Heart left ventricle (tissue), 16 donors: ENCODE measurements at places on chromosomes 6 and 20. TPM values are rescaled to one million over a fixed set of nuclear protein-coding genes. Genes with fewer than 3 reads are reported as not detected.

DNA sequence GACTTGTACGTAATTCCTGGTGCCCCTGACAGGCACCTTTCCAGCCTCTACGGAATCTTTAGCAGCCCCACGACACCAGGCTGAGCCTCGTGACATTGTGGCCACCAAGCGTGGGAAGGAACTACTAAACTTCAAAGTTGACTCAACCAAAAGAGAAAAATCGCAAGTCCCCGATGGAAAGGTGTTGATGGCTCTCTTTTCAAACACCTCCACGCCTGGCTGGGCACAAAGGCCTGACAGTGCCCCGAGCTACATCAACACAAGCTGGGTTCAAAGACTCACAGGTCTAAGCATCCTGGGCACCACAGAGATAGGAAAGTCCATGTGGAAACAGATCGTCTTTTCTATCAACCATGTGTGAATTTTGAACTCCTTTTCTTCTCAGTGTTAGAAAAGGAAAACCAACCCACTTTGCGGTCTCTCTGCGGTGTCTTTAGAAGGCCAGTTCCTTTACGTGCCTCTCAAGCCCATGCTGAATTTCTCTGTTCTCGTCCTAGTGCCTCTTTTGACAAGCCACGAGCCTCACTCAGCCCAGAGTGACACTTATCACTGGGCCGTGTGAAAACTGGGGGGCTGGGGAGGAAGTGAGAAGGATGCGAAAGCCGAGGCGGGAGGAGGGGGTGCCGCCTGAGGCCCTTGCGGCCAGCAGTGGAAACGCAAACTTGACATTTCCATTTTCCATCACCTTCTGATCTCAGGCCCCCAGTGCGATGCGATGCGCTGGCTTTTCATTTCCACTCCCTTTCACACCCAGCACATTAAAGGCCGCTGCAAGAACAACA, 59.4 kb downstream of the GFOD1 start:
- peaks cover 88% of the 10 kb centered on the region for H3K4me1 ChIP-seq
- no peaks in the 10 kb centered on the region for H3K27me3 ChIP-seq
- no peak overlapping the region for H3K4me3 ChIP-seq
- DNase-seq: no peak
- no peaks in the 10 kb centered on the region for H3K36me3 ChIP-seq

DNA sequence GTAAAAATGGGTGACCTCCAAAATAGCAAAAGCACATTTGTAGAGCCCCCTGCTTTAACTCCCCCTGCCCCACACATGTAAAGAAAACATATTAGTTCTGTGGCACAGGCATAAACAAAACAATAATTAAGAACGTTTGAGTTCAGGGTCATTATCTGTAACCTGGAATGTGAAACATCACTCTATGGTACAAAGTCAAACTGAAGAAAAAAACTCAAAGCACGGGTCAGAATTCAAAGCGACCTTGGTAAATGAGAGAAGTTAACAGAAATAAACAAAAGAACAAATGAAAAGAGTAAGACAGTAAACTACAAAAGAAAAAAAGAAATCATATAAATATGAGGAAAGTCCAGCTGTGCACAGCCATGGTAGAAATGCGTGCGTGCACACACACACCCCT, 67.5 kb downstream of the PKHD1 start:
- H3K27ac ChIP-seq: no peak overlapping the region
- no peak for DNase-seq
- no peaks in the 10 kb centered on the region for H3K4me1 ChIP-seq
- H3K27me3 ChIP-seq: no peaks in the 10 kb centered on the region
- no peaks in the 10 kb centered on the region for H3K36me3 ChIP-seq

CD83 gene
- total RNA-seq: 2.1 TPM

GRCh38 chr6:6357032-6357431, 36.6 kb upstream of the F13A1 start:
- H3K27ac ChIP-seq: no peak overlapping the region
- no peaks in the 10 kb centered on the region for H3K27me3 ChIP-seq
- DNase-seq: no peak
- no peaks in the 10 kb centered on the region for H3K4me1 ChIP-seq
- no peak overlapping the region for H3K4me3 ChIP-seq
